ENCODE measurements at places on chromosomes 13 and 19.

GRCh38 chr19:8320564-8321066, 560 bp downstream of the NDUFA7 start:
- no peak for DNase-seq

- peak; percentile 64 for DNase-seq
These were observed 1.2 kb downstream of the CGB7 start for GRCh38 chr19:49056101-49056901.

- peak; percentile 15 for DNase-seq
These were observed 26.5 kb downstream of the CEBPG start for GRCh38 chr19:33399745-33400681.

- no peak for DNase-seq
These were observed 40.6 kb upstream of the ZNF681 start for GRCh38 chr19:23799321-23799720.

DNA sequence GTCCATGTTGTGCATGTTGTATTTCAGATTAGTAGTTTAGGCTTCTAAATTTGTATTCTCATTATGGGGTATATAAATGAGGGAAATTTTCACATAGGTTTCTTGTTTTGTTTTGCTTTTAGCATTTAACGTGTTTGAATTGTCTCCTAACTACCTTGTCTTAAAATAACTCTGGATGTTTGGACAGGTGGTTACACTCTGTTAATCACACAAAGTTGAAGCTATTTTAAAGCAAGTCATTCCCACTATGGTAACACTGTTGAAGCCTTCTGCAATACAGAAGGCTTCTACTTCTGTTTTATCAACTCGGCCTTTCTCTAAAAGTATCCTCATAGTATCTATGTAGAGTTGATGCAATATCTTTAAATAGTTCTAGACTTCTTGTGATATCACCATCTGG, 245.3 kb upstream of the HTR2A start:
- DNase-seq, result no peak

All from left cardiac atrium (tissue), 4 donors.